ENCODE measurements at places on chromosomes 7 and 10. TPM values are rescaled to one million over a fixed set of nuclear protein-coding genes. Genes with fewer than 3 reads are reported as not detected.

DNA sequence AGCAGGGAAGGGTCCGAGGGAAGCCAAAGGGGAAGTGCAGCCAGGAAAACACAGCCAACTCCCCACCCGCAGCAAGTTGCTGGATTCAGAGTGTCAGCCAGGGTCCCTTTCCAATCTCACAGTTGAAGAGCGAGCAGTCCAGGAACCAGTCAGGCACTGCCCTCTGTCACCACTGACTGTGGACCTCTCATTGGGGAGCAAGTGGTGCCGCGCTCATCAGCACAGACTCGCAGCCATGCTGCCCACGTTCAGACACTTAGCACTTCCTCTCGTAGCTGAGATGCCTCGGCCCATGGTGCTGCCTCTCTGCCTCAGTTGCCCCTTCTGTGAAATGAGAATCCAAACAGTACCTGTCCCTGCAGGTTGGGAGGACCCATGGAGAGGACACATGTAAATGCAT is 123.6 kb upstream of the CHST15 start:
- DNase-seq: no peak
- no peak overlapping the region for H3K27ac ChIP-seq
- H3K4me3 ChIP-seq: no peak overlapping the region

DNA sequence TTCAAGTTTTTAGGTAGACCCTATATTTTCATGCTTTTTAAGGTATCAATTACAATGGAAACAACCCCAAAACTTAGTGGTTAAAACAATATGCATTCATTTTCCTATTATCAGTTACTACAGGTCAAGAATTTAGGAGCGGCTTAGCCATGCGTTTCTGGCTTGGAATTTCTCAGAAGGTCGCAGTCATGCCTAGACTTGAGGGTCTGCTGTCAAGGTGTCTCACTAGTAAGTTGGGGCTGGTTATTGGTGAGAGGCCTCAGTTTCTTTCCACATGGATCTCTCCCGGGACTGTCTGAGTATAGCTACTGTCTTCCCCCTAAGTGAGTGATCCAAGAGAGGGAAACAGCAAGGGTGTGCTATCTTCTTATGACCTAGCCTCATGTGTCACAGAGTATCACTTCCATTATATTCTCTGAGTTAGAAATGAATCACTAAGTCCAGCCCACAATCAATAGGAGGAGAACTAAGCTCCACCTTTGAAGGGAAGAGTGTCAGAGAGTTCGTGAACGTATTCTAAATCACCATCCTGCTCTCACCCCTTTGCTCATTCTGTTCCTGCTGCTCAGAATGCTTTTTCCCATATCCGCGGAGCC is 80.5 kb downstream of the RTKN2 start:
- no peaks in the 10 kb centered on the region for H3K36me3 ChIP-seq
- no peaks in the 10 kb centered on the region for H3K27me3 ChIP-seq
- no peak overlapping the region for H3K4me3 ChIP-seq
- DNase-seq: no peak
- no peaks in the 10 kb centered on the region for H3K4me1 ChIP-seq
- H3K27ac ChIP-seq: no peak overlapping the region

ZNF425 gene
- 4.0 TPM for total RNA-seq

CHCHD2 gene
- total RNA-seq: 112 TPM

DNA sequence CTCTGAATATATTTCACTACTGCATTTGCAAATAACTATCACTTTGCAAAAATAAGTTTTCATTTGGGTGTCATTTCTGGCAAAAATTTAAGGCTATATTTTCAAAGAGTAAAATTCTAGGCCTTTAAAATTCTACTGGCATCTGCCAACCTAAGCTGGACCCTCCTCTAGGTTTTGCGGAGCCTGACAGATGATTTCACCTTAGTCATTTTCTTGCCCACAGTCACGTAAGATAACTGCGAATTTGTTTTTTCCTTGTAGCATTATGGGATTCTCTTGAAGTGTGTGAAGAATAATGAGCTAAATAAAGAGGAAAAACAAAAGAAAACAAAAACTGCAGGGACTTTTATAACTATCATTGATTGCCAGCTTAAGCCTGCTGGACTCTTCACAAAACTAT is 7.8 kb downstream of the MEOX2 start:
- no peak for DNase-seq
- no peaks in the 10 kb centered on the region for H3K4me1 ChIP-seq
- no peaks in the 10 kb centered on the region for H3K27me3 ChIP-seq
- no peaks in the 10 kb centered on the region for H3K36me3 ChIP-seq
- H3K27ac ChIP-seq: no peak overlapping the region

CYP2C18 gene
- 0.13 TPM for total RNA-seq

LRRC18 gene
- total RNA-seq: not detected

DNA sequence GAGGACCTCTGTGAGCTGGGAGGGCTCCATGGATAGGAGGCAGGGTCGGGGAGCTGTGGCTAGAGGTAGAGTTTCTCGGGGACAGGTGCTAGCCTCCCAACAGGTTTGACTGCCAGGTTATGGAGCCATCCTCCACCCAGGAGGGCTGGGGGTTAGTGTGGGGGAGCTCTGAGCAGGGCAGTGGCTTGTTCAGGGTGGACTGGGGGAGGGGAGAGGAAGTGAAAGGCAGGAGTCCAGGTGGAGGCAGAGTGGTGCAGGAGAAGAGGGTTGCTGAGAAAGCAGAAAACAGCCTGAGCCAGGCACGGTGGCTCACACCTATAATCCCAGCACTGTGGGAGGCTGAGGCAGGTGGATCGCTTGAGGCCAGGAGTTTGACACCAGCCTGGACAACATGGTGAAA is 40.5 kb upstream of the HSPB1 start:
- no peak overlapping the region for H3K27ac ChIP-seq
- no peak for DNase-seq
- no peak overlapping the region for H3K4me3 ChIP-seq
- no peaks in the 10 kb centered on the region for H3K36me3 ChIP-seq
- peaks cover 3% of the 10 kb centered on the region for H3K4me1 ChIP-seq

DNA sequence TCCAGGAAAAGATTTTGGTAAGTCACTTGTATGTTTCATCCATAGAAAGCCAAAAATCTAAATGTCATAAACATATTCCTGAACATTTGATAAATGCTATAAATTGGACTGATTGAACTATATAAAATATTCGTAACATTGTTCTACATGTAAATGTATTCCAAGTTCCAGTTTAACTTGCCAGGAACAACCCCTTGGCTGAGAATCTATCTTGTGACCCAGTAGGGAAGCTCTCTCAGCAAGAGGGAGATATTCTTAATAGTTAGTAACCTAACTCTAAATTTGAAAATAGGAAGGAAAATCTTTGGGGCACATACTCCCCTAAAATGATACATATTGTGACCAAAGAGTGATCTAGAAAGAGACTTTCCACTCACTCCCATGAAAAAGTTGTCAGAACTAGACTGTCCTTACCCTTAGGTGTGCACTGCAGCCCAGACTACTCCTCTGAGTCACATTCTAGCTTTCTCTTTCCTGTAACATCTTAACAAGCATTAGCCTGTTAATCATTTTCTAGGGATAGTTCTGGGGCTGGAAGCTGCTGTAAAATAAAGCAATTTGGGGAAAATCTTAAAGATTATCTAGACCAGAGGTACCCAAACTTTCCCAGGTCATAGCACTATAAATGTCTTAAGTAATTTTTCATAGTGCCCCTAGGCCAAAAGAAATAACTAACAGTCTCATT is 73.7 kb upstream of the SKAP2 start:
- H3K4me1 ChIP-seq: 0 out of 2 replicates have a peak, but pooled peaks cover 2% of the 10 kb centered on the region
- no peak for DNase-seq
- H3K27ac ChIP-seq: no peak overlapping the region
- no peak overlapping the region for H3K4me3 ChIP-seq
- no peaks in the 10 kb centered on the region for H3K36me3 ChIP-seq

GRCh38 chr7:127940381-127941160 is 90.7 kb downstream of the LRRC4 start:
- no peak overlapping the region for H3K4me3 ChIP-seq
- no peak for DNase-seq
- no peaks in the 10 kb centered on the region for H3K27me3 ChIP-seq
- H3K4me1 ChIP-seq: peaks cover 8% of the 10 kb centered on the region
- H3K36me3 ChIP-seq: peaks cover 6% of the 10 kb centered on the region

GRCh38 chr10:28120043-28120749 is 121.3 kb upstream of the ODAD2 start:
- H3K27ac ChIP-seq: no peak overlapping the region
- no peak overlapping the region for H3K4me3 ChIP-seq
- no peak for DNase-seq
- no peaks in the 10 kb centered on the region for H3K36me3 ChIP-seq
- no peaks in the 10 kb centered on the region for H3K4me1 ChIP-seq

GRCh38 chr7:26918241-26918640 is 53.9 kb upstream of the SKAP2 start:
- H3K27ac ChIP-seq: no peak overlapping the region
- H3K27me3 ChIP-seq: no peaks in the 10 kb centered on the region
- H3K36me3 ChIP-seq: no peaks in the 10 kb centered on the region
- H3K4me1 ChIP-seq: no peaks in the 10 kb centered on the region
- no peak overlapping the region for H3K4me3 ChIP-seq

NUTM2E gene
- 0.28 TPM for total RNA-seq

EXOC4 gene
- total RNA-seq: 67.3 TPM

DNA sequence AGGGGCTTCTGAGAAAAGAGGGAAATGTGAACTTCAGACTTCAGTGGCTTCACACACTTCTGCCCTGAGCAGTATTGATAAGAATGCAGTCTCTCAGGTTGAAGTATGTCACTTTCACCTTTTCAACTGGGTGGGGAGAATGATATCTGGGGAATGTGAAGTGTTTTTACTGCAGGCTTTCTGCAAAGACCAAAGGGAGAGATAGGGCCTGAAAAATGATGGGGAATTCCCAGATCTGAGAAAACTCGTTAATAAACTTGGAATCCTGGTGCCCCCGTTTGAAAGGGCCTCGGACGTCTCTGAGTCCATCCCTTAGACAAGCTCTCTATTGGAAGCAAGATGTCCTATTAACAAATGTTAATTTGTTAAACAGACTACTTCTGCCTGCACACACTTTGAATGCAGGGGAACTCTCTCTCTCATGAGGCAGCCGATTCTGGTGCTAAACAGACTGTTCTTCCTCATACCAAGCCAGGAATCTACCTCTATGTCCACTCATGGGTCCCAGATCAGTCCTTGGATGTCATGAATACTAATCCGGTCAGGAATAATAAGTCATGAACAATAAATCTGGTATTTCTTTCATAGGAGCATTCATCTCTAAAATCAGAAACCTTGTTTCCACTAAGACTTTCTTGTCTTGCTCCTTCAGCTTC is 193.6 kb downstream of the JCAD start:
- H3K4me3 ChIP-seq: no peak overlapping the region
- no peaks in the 10 kb centered on the region for H3K27me3 ChIP-seq
- no peak overlapping the region for H3K27ac ChIP-seq
- no peak for DNase-seq

DNA sequence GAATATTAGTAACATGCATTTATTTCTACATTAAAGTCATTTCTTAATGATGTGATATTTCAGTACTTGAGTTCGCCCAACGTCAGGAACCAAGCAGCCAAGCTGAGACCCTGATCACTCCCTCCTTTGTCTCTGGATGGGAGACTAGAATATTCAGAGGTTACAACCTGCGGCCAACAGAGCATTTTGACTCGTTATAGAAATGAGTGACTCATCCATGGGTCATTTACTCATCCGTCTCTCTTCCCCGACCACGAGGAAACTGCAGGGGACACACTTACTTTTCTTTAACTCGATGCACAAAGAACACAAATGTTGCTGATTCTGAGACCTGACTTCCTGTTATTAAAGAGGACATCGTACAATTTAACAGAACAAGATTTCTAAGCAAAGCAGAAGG is 343.3 kb downstream of the FRMD4A start:
- H3K4me1 ChIP-seq: no peaks in the 10 kb centered on the region
- no peak overlapping the region for H3K4me3 ChIP-seq
- H3K36me3 ChIP-seq: no peaks in the 10 kb centered on the region
- H3K27ac ChIP-seq: no peak overlapping the region
- no peak for DNase-seq
- H3K27me3 ChIP-seq: no peaks in the 10 kb centered on the region

IL15RA gene
- total RNA-seq: 0.98 TPM

DNA sequence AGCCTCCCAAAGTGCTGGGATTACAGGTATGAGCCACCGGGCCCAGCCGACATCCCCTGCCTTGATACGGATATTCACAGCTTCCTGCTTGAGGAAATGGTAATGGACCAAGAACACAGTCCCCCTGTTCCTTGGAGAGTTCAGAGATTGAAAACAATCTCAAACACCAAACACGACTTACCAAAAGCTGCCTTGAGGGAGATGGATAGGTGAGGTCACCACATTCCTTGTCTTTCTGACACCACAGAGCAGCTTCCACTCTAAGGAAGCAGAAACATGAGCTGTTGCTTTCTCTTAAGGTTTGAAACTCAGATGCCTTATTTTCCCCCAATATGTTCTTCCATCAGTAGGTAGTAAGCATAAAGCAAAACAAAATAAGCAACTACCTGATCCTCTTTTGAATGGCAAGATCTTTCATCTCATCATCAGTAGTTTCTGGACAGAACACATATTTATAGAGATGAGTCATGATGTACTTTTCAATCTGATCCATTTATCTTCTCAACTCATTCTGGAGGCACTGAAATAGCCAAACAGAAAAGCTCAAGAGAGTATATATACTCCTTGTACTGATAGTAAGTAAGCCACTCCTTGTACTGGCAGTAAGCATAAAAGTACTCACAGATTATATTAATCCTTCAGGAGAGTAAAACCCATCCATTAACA is 199.1 kb upstream of the KCTD7 start:
- H3K36me3 ChIP-seq: no peaks in the 10 kb centered on the region
- DNase-seq: no peak
- no peaks in the 10 kb centered on the region for H3K4me1 ChIP-seq
- H3K4me3 ChIP-seq: no peak overlapping the region
- H3K27me3 ChIP-seq: no peaks in the 10 kb centered on the region
- no peak overlapping the region for H3K27ac ChIP-seq

DNA sequence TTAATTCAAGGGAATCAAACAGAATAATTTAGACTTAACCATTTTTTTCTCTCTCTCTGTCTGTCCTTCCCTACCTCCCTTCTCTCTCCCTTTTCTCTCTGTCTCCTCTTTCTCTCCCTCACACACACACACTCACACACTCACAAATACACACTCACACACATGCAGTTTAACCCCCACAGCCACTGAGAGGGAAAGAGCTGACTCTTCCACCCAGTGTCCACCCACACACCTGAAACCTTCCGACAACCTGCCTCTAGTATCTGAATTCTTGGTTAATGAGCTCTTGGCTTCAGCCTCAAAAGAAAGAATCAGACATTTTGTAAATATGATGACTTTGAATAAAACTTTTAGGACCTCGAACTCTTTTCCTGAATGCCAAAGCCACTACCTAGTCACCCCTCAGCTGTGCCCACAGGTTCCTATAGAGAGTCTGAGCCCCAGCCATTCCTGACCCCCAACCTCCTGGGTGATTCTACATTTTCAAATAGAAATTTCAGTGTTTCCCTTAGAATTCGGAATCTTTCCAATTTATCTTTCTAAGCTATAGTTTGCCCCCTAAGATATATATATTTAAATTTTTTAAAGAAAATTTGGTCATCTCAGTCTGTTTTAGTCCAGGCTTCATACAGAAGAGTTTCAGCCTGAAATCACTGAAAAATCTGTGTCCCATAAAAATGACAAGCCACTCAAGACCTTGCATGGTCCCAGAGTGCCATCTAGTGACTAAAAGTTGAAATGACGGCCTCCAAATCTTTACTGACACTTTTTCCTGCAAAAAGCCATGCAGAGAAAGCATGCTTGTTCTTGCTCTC is 202.8 kb downstream of the IPMK start:
- no peak for DNase-seq
- no peak overlapping the region for H3K27ac ChIP-seq
- H3K4me3 ChIP-seq: no peak overlapping the region
- H3K4me1 ChIP-seq: peaks cover 6% of the 10 kb centered on the region
- no peaks in the 10 kb centered on the region for H3K36me3 ChIP-seq

GRCh38 chr7:6651851-6652445 is 14.8 kb downstream of the ZNF316 start:
- no peaks in the 10 kb centered on the region for H3K4me1 ChIP-seq
- H3K36me3 ChIP-seq: peaks cover 4% of the 10 kb centered on the region
- H3K27ac ChIP-seq: no peak overlapping the region
- no peaks in the 10 kb centered on the region for H3K27me3 ChIP-seq

All from H1 (cell line).